ENCODE measurements at places on chromosomes 6 and 20. TPM values are rescaled to one million over a fixed set of nuclear protein-coding genes. Genes with fewer than 3 reads are reported as not detected.

The THBS2 gene
- total RNA-seq = 224 TPM

The OR2B3 gene
- not detected for total RNA-seq

The PKIB gene
- total RNA-seq = 0.59 TPM

DNA sequence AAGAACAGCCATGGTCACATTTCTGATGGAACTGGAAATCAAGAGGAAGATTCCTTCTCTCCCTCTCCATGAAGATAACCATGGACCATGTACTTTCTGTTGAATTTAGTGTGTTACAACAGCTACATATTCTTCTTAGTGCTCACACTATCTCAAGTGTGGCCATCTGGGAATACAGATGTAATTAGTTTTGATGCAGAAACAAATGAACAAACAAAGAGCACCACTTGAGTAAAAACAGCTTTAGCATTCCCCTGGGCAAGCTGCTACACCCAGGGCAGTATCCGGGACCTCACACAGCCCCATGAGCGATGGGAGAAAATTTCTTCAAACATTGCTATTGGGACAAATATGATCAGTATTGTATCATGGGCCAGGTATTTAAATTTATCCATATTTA, 75.2 kb downstream of the RAMACL start:
- no peak overlapping the region for H3K27ac ChIP-seq
- DNase-seq = no peak

DNA sequence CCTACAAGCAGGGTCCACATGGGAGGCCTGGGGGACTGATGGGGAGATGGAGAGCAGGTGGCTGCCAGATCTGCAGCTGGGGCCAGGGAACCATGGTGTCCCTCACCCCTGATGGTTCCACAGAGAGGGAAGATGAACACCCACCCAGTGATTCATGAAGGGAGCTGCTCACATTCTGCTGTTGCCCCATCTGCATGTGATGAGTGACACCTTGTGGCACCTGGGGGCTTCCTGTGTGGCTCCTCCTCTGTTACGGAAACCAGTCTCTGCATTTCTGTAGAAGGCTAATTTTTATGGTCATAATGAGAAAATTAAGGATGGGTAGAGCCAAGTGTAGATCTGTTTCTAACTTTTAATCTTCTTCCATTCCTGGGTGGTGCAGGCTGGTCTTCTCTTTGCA, 217.1 kb downstream of the SMOC2 start:
- H3K4me3 ChIP-seq = no peak overlapping the region
- no peaks in the 10 kb centered on the region for H3K27me3 ChIP-seq
- H3K4me1 ChIP-seq = no peaks in the 10 kb centered on the region

DNA sequence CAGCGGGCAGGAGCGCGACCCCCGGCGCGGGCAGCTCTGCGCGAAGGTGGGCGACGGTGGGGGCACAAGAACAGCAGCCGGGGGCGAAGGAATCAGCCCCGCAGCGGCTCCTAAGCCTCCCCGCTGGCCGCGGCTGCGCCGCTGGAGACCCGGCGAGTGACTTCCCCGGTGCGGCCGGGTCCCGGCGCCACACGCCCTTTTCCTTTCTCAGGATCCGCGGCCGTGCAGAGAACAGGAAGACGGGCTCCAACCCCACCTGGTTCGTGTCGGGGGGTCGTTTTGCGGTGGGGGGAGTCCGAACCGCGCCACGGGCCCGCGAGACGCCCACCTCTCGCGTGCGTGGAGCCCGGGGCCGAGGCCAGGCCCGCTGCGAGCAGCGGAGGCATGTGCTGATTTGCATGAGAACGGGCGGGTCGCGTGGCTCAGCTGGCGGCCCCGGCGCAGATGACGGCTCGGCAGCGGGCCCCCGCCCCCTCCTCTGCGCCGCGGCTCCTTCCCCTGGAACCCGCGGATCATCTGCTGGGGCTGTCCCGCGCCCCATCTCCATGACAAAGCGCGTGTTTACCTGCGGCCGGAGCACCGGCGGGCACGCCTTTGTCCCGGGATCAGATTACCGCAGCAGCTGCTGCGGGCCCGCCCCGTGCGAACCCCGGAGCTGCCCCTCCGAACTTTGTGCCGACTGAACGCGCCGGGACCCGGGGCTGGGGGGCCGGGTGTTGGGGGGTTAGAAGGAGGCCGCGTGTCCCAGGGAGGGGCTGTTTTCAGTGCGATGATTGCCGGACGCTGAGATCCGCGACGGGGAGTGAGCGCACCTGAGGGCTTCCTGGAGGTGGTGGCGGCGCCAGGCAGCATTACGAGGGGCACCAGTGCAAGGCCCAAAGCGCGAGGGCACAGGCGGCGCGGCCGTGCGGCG, 4.9 kb upstream of the DLL1 start:
- no peaks in the 10 kb centered on the region for H3K4me1 ChIP-seq
- peaks cover 24% of the 10 kb centered on the region for H3K27me3 ChIP-seq
- H3K4me3 ChIP-seq = peak overlapping the region; percentile 12
- H3K27ac ChIP-seq = no peak overlapping the region
- H3K36me3 ChIP-seq = no peaks in the 10 kb centered on the region
- DNase-seq = no peak

DNA sequence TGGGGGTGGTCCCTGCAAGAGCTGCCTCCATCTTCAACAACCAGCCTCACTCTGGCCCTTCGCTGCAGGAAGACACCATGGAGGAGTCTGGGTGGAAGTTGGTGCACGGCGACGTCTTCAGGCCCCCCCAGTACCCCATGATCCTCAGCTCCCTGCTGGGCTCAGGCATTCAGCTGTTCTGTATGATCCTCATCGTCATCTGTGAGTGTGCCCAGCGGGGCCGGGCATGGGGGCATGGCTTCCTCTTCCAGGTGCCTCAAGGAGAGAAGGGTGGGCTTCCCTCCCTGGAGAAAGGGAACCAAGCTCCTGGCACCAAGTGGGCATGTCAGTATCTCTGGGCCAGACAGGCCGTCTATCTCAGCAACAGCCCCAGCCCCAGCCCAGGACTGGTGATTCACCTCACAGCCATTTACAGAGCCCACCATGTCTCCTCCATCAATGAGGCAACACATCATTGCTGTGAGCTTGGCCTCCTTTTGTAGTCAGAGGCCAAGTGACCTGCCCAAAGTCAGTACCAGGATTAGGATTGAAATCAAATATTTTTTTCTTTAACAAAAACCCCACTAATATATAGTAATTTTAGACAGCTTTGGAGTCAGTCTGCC, 40.2 kb downstream of the TM9SF4 start:
- H3K27me3 ChIP-seq = no peaks in the 10 kb centered on the region
- H3K36me3 ChIP-seq = no peaks in the 10 kb centered on the region
- no peak overlapping the region for H3K4me3 ChIP-seq
- no peak overlapping the region for H3K27ac ChIP-seq

DNA sequence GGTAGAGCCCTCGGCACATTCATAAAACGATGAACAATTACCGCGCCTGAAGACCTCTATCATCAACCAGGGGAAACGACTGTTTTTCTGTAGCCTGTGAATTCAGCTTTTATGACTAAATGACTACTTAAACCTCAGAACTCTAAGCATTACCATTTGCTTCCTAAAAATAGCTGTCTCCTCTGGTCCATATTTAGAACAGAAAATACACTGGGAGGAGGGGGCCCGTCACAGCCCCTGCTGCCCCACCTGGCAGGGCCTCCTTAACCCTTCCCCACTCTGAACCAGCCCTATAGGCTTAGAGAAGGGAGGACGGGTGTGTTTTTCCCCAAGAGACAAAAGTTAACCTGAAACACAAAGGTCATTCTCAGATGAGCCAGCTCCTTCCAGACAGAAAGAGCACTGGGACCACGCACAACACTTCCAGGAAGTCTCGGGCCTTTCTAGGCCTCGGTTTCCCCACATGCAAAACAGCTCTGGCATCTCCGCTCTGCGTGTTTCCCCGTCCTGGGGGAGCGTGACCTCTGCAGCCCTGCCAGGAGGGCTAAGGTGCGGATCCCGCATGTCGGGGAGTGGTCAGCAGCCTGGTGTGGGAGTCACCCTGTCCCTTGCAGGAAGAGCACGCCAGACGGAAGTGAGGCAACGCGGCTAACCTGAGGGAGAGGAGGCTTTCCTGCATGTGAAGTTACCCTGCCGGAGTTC, 193.9 kb downstream of the DLL1 start:
- peak; percentile 17 for DNase-seq
- no peaks in the 10 kb centered on the region for H3K27me3 ChIP-seq
- H3K36me3 ChIP-seq = no peaks in the 10 kb centered on the region
- no peak overlapping the region for H3K4me3 ChIP-seq
- no peak overlapping the region for H3K27ac ChIP-seq

- no peak overlapping the region for H3K27ac ChIP-seq
- DNase-seq = no peak
- H3K36me3 ChIP-seq = no peaks in the 10 kb centered on the region
- no peaks in the 10 kb centered on the region for H3K4me1 ChIP-seq
- no peak overlapping the region for H3K4me3 ChIP-seq
Observed at GRCh38 chr6:19613678-19614077, 223.5 kb upstream of the ID4 start.

GRCh38 chr20:61755971-61756845, 309.5 kb downstream of the TAF4 start:
- no peak for DNase-seq
- no peak overlapping the region for H3K4me3 ChIP-seq
- H3K36me3 ChIP-seq = no peaks in the 10 kb centered on the region
- H3K27ac ChIP-seq = no peak overlapping the region
- H3K4me1 ChIP-seq = no peaks in the 10 kb centered on the region

DNA sequence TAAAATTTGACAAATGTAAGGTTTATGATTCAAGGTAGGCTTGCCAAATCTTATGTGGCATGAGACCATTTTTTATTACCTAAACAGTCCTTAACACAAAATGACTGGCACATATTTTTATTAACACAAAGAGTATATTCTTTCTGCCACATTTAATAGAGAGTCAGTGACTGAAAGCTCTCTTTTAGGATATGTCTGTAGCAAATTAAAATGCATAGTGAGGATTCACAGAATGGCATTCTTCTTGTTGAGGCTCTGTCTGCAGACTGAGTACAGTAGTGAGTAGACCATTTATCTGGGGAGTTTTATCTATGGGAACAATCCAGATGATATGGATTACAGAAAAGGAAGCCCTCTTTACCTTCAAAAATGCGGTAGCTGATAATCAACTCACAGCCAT, 56.5 kb downstream of the HAO1 start:
- H3K27me3 ChIP-seq = no peaks in the 10 kb centered on the region
- no peaks in the 10 kb centered on the region for H3K36me3 ChIP-seq
- no peak for DNase-seq
- H3K4me1 ChIP-seq = no peaks in the 10 kb centered on the region
- no peak overlapping the region for H3K27ac ChIP-seq

DNA sequence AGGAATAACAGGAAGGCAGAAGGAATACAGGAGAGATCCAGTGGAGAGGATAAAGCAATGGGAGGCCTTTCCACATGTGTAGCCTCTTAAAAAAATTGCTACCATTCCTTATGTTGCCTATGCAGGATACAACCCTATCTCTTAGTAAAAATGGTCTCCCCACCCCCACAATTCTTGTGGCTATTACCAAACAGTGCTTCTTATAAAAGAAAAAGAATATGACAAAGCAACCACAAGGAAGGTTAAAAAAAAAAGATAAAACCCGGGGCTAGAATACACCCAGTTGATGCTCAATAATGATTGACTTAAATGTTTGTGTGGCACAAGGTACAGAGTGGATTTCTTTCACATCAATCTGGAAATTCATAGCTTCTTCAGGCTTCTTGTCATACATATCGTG, 250.9 kb downstream of the HIVEP2 start:
- H3K27ac ChIP-seq = no peak overlapping the region
- no peak for DNase-seq
- no peaks in the 10 kb centered on the region for H3K4me1 ChIP-seq
- H3K4me3 ChIP-seq = no peak overlapping the region
- H3K27me3 ChIP-seq = no peaks in the 10 kb centered on the region
- H3K36me3 ChIP-seq = no peaks in the 10 kb centered on the region

GRCh38 chr20:45111799-45112471, 3.0 kb downstream of the WFDC5 start:
- no peak overlapping the region for H3K4me3 ChIP-seq
- no peaks in the 10 kb centered on the region for H3K36me3 ChIP-seq
- no peak for DNase-seq
- no peaks in the 10 kb centered on the region for H3K27me3 ChIP-seq
- H3K4me1 ChIP-seq = no peaks in the 10 kb centered on the region

GRCh38 chr6:102026649-102027048, 633.1 kb downstream of the GRIK2 start:
- H3K27ac ChIP-seq = no peak overlapping the region
- H3K27me3 ChIP-seq = no peaks in the 10 kb centered on the region
- no peak overlapping the region for H3K4me3 ChIP-seq

- H3K4me3 ChIP-seq = no peak overlapping the region
- no peak for DNase-seq
- no peaks in the 10 kb centered on the region for H3K36me3 ChIP-seq
Observed at GRCh38 chr6:63997221-63997620, 361.6 kb downstream of the PHF3 start.

GRCh38 chr6:146814148-146814750, 215.5 kb downstream of the ADGB start:
- H3K27me3 ChIP-seq = no peaks in the 10 kb centered on the region
- no peak overlapping the region for H3K27ac ChIP-seq
- DNase-seq = no peak
- H3K4me1 ChIP-seq = no peaks in the 10 kb centered on the region
- H3K36me3 ChIP-seq = no peaks in the 10 kb centered on the region

DNA sequence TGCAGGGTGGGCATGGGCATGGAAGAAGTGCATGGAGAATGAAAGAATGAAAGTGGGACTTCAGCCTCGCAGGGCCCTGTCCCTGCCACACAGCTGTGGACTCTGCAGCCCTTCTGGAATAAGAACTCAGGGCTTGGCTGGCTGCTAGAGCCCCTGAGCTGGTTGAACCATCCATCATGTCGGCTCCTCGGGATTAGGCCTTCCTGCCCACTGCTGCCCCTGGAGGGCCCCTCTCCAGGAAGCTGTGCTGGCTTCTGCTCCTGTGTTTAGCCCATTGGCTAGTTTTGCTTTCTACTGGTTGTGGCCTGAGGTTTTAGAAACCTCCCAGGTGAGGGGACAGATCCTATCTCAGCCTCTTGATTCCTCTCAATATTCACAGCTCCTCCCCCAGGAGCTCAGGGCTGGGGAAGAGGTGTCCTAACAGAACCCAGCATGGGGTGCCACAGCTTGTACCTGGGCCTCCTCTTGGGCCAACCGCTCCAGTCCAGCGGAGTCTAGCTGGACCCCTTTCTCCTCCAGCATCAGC, 7.9 kb downstream of the AARS2 start:
- no peak for DNase-seq
- H3K27ac ChIP-seq = no peak overlapping the region
- no peak overlapping the region for H3K4me3 ChIP-seq
- H3K27me3 ChIP-seq = no peaks in the 10 kb centered on the region

GRCh38 chr6:158839796-158840195, 20.6 kb upstream of the EZR start:
- no peak overlapping the region for H3K4me3 ChIP-seq
- DNase-seq = no peak
